ENCODE measurements at places on chromosomes 6 and 20.

DNA sequence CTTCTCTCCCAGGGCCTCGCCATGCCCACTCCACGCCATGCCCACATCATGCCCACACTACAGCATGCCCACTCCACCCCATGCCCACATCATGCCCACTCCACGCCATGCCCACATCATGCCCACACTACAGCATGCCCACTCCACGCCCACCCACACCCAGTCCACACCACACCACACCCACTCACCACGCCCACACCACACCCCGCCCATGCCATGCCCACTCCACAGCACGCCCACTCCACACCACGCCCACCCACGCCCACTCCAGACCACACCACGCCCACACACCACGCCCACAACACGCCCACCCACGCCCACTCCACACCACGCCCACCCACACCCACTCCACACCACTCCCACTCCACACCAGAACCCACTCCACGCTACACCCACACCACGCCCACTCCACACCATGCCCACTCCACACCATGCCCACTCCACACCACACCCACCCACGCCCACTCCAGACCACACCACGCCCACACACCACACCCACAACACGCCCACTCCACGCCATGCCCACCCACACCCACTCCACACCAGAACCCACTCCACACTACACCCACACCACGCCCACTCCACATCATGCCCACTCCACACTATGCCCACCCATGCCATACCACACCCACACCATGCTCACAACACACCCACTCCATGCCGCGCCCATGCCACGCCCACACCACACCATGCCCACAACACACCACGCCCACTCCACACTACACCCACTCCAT lies 88.6 kb downstream of the ERMARD start:
- no peak for DNase-seq

- no peak for DNase-seq
Measured at GRCh38 chr6:139364302-139364981, 10.0 kb downstream of the CITED2 start.

GRCh38 chr20:53138454-53139262 lies 166.5 kb downstream of the TSHZ2 start:
- no peak for DNase-seq

DNA sequence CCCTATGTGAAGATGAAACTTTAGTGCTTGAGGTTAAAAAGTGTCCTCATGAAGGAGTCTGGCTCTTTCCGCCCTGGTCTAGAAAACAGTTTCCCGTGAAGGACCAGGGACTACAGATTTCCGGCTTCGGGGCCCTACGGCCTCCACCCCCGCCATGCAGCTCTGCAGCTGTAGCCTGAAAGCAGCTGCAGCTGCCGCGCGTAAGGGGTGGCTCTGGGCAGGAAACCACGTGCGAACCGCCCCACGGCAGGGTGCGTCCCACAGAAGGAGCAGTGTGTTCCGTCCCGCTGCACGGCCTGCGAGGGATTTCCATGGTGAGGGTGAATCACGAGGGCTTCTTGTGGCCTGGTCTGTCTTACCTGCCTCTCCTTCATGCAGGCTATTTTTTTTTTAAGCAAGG lies 117.0 kb downstream of the ERMARD start:
- DNase-seq: peak; percentile 47

GRCh38 chr20:14664101-14664500 lies 326.7 kb upstream of the FLRT3 start:
- no peak for DNase-seq

GRCh38 chr6:167647737-167648470 lies 178.8 kb upstream of the AFDN start:
- no peak for DNase-seq

DNA sequence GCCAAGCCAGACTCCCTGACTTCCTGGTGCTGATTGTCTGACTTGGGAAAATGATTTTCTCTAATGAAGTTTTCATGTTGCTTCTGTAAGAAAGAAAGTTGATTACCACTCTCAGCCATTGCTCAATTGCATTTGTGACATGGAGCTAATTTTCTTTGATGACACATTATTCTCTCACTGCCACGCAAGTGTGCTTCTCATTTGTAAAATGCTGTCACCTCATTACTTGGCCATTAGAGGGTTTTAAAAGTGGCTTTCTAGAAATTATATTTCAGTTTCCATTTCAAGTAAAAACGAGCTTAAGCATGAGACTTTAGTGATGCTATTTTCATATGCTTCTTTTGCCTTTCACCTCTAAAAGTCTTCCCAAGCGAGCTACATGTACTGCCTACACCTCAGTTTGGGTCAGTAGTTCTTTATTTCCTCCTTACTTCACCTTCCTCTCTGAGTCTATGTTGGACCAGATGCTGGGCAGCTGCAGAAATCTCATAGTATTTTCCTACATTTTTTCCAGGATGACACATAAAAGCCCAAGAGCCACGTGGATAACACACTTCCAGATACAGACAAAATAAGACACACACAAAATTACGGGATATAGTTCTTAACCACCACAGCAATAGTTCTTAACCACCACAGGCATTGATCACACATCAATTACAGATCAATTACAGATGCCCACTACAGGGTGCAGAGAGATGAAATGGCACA lies 6.3 kb upstream of the FAM210B start:
- no peak for DNase-seq

DNA sequence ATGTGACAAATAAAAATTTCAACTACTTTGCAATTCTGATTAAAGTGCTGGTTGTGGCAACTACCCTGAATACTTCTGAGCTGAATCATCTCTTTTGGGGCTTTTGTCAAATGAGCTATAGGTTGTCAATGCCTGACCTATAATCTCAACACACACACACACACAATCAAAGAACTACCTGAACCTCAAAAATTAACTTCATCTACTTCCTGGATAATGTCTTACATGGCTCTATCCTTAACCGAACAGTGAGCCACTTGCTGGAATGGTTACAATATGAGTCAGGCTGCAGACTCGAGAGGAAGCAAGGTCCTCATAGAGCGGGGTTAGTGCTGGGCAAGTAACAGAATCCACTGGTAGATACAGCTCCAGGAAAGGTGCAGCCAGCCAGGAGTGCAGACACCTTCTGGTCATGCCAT lies 70.6 kb upstream of the DST start:
- no peak for DNase-seq

DNA sequence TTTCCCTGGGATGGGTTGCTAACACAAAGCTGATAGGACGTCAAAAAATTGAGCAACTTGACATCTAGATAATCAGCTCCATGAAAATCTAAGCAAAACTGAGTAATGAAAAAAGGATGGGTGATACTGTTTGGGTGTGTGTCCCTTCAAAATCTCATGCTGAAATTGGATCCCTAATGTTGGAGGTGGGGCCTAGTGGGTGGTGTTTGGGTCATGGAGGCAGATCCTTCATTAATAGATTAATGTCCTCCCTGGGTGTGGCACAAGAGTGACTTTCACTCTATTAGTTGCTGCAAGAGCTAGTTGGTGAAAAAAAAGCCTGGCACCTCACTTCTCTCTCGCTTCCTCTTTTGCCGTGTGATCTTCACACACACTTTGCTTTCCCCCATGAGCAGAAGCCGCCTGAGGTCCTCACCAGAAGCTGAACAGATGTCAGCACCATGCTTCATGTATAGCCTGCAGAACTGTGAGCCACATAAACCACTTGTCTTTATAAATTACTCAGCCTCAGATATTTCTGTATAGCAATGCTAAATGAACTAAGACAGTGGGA lies 160.9 kb downstream of the FRK start:
- DNase-seq: no peak

- DNase-seq: no peak
Measured at GRCh38 chr6:142306736-142307135, 4.9 kb downstream of the ADGRG6 start.

DNA sequence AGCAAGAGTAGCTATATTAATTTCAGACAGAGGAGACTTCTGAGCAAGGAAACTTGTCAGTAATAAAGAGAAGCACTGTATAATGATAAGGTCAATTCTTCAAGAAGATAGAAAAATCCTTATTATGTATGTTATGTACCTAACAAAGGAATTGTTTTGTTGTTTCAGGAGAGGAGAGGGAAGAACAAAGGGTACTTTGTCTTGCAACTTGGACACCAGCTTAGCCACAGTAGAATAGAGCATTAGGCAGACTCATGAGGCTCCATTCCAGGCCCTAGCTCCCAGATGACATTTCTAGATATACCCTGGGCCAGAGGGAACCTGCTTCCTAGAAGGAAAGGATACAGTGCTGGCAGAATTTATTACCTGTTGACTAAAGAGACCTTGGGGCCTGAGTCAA lies 6.5 kb upstream of the NUS1 start:
- DNase-seq: no peak

DNA sequence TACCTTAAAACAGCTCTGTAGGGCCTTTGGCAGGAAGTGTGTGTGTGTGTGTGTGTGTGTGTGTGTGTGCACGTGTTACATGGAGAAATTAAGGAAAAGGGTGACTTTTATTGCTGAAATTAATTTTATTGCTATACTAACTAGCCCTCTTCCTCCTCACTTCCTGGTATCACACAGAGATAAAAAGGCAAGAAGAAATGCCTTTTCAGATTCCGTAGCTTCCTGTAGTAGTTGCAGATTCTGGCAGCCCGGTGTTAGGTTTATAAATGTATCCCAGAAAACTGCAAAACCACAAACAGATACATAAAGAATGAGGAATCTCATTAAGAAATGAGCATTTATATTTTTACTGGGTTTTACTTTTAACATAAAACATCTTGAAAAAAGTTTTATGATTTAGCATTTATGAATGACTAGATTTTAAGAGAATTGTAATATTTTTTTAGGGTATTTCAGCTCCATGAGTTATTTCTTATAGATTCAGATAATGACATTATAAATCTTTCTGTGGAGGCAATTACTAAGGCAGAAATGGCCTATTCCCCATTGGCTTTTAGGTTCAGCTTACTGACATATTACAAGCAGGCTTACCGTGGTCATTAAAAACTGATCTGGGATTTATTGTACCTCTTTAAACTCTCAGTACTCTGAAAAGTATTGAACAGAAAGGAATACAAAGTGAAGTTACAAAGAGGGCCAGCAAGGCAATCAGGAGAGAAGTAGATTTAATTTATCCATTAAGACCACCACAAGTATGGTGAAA lies 249.1 kb upstream of the TSHZ2 start:
- DNase-seq: no peak

GRCh38 chr6:148629592-148630465 lies 117.0 kb upstream of the UST start:
- no peak for DNase-seq

GRCh38 chr20:38523697-38524096 lies 51.1 kb downstream of the RALGAPB start:
- DNase-seq: no peak

GRCh38 chr6:154824076-154824475 lies 90.9 kb downstream of the SCAF8 start:
- DNase-seq: no peak

- DNase-seq: no peak
Measured at GRCh38 chr6:116144605-116145004, 18.7 kb upstream of the COL10A1 start.

DNA sequence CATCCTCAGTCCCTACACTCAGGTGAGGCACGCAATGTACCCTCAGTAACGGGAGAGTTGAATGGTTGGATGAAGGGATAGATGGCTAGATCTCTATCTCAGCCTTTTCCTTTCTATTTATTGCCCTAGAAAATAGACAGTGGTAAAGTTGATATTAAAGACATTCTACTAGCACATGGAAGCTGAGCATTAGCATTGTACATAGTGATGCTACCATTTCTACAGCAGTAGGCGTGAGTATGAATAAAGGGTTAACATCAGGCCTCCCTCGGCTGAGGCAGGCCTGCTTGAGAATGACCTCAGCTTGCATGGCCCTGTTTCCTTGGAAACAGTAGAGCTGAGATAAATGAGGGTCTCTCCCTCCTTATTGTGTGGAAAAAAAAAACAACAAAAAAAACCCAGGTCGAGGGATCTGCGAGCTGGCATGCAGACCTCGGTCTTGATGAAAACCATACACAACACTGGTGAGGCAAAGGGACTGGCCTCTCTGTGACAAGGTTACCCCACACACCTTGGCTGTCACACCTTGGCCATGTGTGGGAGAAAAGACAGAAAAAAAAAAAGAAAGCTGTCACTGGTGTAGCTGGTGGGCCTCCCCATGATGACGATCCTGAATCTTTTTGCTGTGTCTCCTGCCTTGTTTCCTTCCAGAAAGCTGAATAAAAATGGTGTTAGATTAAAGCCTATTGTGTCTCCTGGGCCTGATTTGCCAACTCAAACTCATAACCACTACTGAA lies 160.0 kb downstream of the HACE1 start:
- DNase-seq: no peak

DNA sequence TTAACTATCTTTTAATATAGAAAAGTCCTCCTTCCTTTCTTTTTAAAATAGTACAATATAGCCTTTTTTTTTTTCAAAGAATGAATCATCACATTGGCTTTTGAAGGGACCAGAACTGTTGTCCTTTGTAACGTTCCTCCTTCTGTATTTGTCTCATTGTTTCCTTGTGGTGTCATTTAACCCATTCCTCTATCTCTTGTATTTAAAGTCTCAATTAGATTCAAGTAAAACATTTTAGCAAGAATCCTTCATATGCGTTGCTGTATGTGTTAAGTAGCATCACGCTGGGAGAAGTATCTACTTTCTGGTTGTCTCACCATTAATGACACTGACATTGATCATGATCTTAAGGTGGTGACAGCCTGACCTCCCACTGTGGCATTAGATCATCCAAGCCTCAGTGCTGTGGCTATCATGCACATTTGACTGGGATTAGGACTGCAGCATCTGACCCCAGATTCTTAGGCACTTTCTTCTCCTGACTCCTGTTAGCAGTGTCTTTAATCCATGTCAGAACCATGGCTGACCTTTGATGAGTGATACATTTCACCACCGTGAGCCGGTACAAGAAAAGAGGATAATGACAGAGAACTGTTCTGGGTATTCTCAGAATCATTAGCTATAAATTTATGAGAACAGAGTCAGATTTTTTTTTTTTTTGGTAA lies 67.5 kb upstream of the TFB1M start:
- no peak for DNase-seq

GRCh38 chr6:46022106-46022948 lies 6.7 kb upstream of the CLIC5 start:
- no peak for DNase-seq

GRCh38 chr6:2989332-2990247 lies 10.1 kb upstream of the NQO2 start:
- DNase-seq: peak; percentile 66

DNA sequence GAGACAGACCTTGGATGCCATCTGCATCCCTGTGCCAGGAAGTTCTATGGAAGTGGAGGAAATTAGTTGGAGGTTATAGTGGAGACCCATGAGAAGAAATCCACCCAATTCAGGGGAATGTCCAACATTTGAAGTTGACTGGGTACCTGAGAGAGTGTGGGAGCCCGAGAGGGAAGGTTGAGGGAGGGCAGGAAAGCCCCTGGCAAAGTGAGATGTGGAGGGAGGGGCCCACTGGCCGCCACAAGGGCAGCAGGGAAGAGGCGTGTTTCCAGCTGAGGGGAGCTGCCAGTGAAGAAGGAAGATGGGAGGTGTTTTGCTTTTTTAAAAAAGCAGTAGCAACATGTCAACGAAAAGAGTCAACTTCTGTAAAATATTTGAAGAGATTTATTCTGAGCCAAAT lies 16.3 kb upstream of the SERPINB9 start:
- no peak for DNase-seq
